ENCODE measurements at places on chromosomes 7 and 10. TPM values are rescaled to one million over a fixed set of nuclear protein-coding genes. Genes with fewer than 3 reads are reported as not detected.
A peak's percentile ranks its signal among the peaks of the same experiment; 100 is the strongest.

DNA sequence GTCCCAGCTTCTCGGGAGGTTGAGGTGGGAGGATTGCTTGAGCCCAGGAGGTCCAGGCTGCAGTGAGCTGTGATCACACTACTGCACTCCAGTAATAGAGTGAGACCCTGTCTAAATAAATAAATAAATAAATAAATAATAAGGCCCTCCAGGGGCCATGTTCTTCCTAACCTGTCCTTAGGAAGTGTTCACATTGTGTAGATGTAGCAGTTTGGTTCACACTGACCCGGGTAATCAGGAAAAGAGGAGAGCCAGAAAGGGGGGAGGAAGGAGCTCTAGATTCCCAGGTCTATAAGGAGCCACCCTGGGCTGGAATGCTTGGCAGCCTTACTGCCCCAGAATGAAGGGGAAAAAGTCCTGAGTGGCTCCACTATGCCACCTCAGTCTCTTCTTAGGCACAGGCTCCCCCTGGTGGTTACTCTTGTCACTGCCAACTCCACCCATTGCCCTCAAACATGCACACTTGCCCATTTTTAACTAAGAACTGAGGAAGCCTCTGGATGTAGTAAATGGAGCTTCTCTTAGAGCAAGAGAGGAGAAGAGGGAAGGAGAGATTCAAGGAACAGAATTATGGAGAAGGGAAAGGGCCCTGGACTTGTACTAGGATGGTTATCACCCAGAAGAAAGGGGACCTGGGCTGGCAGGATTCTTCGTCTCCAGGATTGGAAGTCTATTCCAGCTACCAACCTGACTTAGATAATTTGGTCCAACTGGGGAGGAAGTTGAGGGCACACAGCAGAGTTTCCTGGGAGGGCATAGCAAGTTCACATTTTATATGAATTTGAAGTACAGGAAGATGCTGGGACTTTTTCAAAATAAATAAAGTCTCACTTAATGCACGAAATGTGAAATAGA, 7.8 kb downstream of the HPS6 start:
- H3K36me3 ChIP-seq, result no peaks in the 10 kb centered on the region
- H3K27me3 ChIP-seq, result no peaks in the 10 kb centered on the region
- H3K4me3 ChIP-seq, result no peak overlapping the region
- no peaks in the 10 kb centered on the region for H3K4me1 ChIP-seq
- H3K27ac ChIP-seq, result no peak overlapping the region
- DNase-seq, result peak; percentile 81

DNA sequence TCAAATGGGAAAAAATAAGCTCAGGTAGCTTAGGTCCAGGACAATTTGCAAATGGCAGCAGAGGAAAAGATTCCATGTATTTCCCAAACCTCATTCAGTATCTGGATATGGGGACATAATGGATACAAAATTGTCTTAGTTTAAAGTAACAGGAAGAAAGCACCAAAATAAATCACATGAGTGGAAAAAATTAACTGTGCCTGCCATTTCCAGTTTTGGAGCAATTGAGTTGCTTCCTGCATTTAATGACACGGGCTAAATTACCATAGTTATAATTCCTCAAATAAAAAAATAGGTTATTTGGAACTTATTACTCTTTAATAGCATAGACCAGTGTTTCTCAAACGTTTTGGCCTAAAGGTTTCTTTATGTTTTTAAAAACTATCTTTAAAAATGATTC, 6.3 kb upstream of the STAMBPL1 start:
- no peaks in the 10 kb centered on the region for H3K27me3 ChIP-seq
- H3K36me3 ChIP-seq, result no peaks in the 10 kb centered on the region
- DNase-seq, result no peak
- no peak overlapping the region for H3K4me3 ChIP-seq

DNA sequence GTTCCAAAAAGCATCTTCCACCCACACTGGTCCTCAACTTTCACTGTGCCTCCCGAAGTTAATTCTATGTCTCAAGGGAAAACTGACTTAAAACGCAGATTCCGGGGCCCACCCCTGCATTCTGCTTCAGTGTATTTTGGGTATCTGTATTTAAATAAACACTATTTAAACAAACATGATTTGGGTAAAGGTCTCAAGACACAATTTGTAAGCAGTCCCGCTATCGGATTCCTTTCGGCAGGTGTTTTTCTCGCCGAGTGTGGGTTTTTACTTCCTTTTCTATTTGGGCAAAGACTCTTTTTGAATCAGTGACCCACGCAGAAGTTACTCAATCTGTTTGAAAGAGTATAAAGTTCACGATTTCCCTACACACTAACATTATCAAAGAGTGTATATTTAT, 1.2 kb downstream of the PDIA4 start:
- H3K4me1 ChIP-seq, result no peaks in the 10 kb centered on the region
- no peaks in the 10 kb centered on the region for H3K36me3 ChIP-seq
- DNase-seq, result no peak
- H3K4me3 ChIP-seq, result peak overlapping the region; percentile 69
- H3K27me3 ChIP-seq, result no peaks in the 10 kb centered on the region

DNA sequence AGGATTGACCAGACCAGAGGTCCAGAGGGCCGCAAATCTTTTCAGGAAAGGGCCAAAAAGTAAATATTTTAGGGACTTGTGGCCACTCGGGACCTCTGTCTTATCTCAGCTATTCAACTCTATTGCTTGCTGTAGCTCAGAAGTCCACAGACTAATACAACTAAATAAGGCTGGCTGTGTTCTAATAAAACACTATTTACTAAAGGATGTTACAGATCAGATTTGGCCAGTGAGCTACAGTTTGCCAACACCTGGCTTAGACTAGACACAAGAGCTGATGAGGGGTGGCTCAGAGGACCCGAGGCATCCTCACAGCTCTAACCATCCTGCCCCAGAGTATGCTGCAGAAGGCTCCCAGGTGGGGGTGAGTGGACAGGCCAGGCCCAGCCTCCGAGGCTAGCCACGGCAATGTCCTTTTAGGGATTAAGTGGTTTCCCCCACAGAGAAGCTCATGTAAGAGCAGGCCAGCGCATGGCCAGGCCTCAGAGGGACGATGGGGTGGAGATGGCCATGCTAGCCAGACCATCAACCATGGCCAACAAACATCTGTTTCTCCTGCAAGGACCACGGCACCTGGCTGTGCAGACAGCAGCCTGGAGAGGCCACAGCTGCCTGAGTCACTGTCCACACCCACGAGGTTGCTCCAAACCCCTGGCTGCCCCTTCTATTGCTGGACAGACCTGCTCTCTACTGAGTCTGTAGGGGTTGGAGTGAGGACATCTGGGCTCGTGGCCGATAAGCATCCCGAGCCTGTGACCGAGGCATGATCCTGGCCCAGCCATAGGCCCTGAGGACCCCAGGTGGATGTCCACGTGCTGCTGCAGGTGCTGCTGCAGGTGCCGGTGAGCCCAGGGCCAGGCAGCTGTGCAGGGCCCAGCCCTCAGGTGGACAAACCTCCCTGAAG, 76.5 kb downstream of the AFAP1L2 start:
- H3K27ac ChIP-seq, result no peak overlapping the region
- H3K36me3 ChIP-seq, result no peaks in the 10 kb centered on the region
- DNase-seq, result no peak
- H3K27me3 ChIP-seq, result no peaks in the 10 kb centered on the region
- peaks cover 25% of the 10 kb centered on the region for H3K4me1 ChIP-seq
- no peak overlapping the region for H3K4me3 ChIP-seq

GRCh38 chr7:32319012-32319382, 171.2 kb downstream of the LSM5 start:
- H3K4me1 ChIP-seq, result no peaks in the 10 kb centered on the region
- DNase-seq, result no peak

DNA sequence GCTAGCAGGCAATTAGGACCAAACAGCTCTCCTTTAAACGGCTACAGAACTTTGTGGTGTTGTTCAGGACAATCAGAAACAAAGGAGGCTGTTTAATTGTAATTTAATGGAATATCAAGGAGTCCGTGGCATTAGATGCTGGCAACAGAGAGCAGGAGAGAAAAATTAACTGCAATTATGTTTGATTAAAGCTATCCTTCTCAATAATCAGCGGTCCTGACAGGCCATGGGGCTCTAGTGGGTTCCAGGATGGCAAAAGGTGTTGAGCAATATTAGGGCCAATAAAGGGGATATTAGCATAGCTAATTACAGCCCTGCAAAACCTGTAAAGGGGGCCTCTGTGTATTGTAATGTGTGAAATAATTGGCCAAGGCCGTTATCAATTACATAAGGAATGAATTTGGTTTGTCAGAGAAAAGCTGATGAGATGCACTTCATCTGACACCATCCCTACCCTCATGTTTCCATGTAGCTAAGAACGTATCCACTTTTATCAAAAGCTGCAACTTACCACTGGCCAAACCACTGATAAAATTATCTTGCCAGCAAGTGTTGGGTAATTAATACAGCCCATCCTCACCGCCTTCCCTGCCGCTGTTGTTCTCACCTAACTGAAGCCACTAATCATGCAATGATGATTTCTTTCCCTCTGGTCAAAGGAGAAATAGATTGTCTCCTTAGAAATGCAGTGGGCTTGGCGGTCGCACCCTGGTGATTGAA, 81.6 kb downstream of the EBF3 start:
- no peaks in the 10 kb centered on the region for H3K36me3 ChIP-seq
- H3K4me3 ChIP-seq, result no peak overlapping the region
- no peaks in the 10 kb centered on the region for H3K4me1 ChIP-seq

C10orf143 gene
- total RNA-seq, result not detected

SPAM1 gene
- not detected for total RNA-seq

ACBD7 gene
- total RNA-seq, result 9.7 TPM

GNG11 gene
- not detected for total RNA-seq

CWF19L1 gene
- total RNA-seq, result 41.2 TPM

All from Caco-2 (cell line).